ENCODE measurements at places on chromosomes 7 and 10.

GRCh38 chr7:155864271-155864985, 52.2 kb upstream of the SHH start:
- no peak for DNase-seq

DNA sequence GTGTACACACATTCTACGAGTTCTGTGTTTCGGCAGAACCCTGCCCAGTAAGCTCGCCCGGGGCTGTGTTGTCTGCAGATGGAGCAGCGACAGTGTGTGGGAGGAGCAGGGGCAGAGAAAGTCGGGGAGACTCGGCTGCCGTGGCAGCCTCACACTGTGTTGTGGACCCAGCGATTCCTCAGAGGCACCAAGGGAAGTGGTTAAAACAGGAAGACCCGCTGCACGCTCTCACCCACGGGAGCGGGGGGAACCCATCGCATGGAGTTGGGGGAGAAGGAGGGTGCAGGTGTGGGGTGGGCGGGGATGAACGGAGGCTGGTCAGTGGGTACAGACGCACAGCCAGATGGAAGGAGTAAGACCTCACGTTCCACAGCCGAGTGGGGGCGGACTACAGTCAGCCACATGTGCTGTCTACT, 250.2 kb downstream of the ELFN1 start:
- no peak for DNase-seq

- DNase-seq = no peak
Observed at GRCh38 chr7:95209276-95209675, 115.1 kb downstream of the PON1 start.

GRCh38 chr7:140595468-140596092, 45.0 kb downstream of the DENND2A start:
- no peak for DNase-seq
